ENCODE measurements at places on chromosomes 5 and 9. TPM values are rescaled to one million over a fixed set of nuclear protein-coding genes. Genes with fewer than 3 reads are reported as not detected.

PCDHB7 gene
- total RNA-seq: 0.49 TPM

PRR16 gene
- 10.1 TPM for total RNA-seq

ACTL7B gene
- not detected for total RNA-seq

NMRK1 gene
- total RNA-seq: 44.1 TPM

LVRN gene
- total RNA-seq: 125 TPM

KYAT1 gene
- total RNA-seq: 1.5 TPM

TLR4 gene
- total RNA-seq: 54.1 TPM

NKD2 gene
- total RNA-seq: not detected

MAMDC2 gene
- total RNA-seq: 46.0 TPM

FAM221B gene
- not detected for total RNA-seq

CDH9 gene
- not detected for total RNA-seq

OGN gene
- total RNA-seq: 1.3 TPM

LHX2 gene
- total RNA-seq: not detected
